Tibial artery (tissue), 4 donors: ENCODE measurements at places on chromosomes 3 and 15.

- DNase-seq = no peak
Observed at GRCh38 chr3:120532969-120533368, 63.2 kb upstream of the NDUFB4 start.

- DNase-seq = no peak
Observed at GRCh38 chr3:95759614-95760301, 1054.6 kb upstream of the EPHA6 start.

DNA sequence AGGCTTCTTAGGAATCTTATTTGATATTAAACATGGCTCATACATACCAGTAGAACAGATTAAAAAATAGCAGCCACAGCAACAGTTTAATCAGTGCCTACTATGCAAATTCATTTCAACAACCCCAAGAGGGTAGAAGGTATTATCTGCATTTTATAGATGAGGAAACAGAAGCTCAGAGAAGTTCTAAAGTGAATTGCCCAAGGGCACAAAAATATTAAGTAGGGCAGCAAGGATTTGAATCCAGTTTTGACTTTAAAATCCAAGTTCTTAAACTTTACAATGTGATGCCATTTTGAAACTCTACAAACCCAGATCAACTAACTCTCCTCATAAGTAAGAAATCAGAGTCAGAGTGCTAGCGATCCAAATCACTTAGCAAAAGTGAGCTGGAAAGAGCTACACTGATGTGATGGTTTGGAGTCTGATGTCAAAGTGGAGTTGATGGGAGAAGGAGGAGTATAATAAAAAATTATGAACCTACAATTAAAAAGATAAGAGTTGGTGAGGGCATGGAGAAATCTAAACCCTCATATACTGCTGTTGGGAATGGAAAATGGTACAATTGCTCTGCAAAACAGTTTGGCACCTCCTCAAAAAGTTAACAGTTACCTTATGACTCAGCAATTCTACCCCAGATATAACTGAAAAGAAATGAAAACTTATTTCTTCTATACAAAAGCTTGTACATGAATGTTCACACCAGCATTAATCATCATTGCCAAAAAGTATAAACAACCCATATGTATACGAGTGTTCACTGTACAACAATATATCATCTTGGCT is 51.0 kb upstream of the PLXND1 start:
- DNase-seq = no peak

DNA sequence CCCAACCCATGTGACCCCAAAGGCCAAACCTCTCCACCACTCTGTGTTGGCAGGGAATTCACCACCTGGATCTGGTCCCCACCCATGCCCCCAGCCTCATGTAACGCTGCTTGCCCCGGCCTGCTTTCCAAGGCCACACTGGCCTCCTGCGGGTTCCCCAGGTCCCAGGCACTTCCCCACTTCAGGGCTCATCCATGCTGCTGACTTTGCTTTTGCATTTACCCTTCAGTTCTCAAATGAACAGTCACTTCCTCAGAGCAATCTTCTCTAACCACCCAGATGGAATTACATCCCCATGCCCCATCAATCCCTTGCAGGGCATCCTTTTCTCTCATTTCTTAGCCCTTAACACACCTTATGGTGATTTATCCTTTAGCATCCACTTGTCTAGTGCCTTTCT is 9.2 kb downstream of the DAPK2 start:
- DNase-seq = no peak

GRCh38 chr3:146550743-146551510 is 6.5 kb upstream of the PLSCR1 start:
- DNase-seq = no peak

GRCh38 chr15:78316283-78317083 is 17.1 kb upstream of the SKIC8 start:
- DNase-seq = no peak
